Kidney (tissue), 22 donors: ENCODE measurements at places on chromosomes 1 and 21. TPM values are rescaled to one million over a fixed set of nuclear protein-coding genes. Genes with fewer than 3 reads are reported as not detected.
A peak's percentile ranks its signal among the peaks of the same experiment; 100 is the strongest.

DISC1 gene
- 15.9 TPM for total RNA-seq

PRAMEF2 gene
- not detected for total RNA-seq

GRCh38 chr1:101438359-101438758, 201.5 kb downstream of the S1PR1 start:
- H3K36me3 ChIP-seq = no peaks in the 10 kb centered on the region
- H3K27ac ChIP-seq = no peak overlapping the region
- H3K4me3 ChIP-seq = no peak overlapping the region
- DNase-seq = no peak

- H3K27me3 ChIP-seq = no peaks in the 10 kb centered on the region
- DNase-seq = no peak
- no peaks in the 10 kb centered on the region for H3K4me1 ChIP-seq
- H3K4me3 ChIP-seq = no peak overlapping the region
- H3K36me3 ChIP-seq = no peaks in the 10 kb centered on the region
Observed at GRCh38 chr21:37445228-37445627, 78.7 kb downstream of the DYRK1A start.

DNA sequence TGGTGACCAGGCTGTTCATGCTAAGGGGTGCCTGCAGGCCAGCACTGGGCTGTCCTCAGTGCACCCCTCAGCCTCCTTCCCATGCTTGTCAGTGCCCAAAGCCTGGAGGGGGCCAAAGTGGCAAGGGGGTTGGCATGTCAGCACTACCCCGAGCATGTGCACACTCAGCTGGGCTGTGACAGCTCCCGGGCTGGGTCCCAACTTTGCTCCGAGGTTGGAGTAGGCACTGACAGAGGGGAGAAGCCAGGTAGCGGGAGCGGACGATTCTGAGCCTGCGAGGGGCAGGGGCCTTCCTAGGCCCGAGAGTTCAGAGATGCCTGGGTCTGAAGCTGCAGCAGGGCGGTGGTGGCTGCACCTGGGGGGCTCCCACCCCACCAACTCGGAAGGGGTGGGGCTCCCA, 119.0 kb downstream of the MAST2 start:
- no peaks in the 10 kb centered on the region for H3K4me1 ChIP-seq
- H3K4me3 ChIP-seq = no peak overlapping the region
- no peak overlapping the region for H3K27ac ChIP-seq
- no peaks in the 10 kb centered on the region for H3K27me3 ChIP-seq
- no peak for DNase-seq

- H3K4me1 ChIP-seq = no peaks in the 10 kb centered on the region
- H3K27ac ChIP-seq = no peak overlapping the region
- peak; percentile 35 for DNase-seq
- no peak overlapping the region for H3K4me3 ChIP-seq
- H3K27me3 ChIP-seq = no peaks in the 10 kb centered on the region
Observed at GRCh38 chr1:31691951-31692350, 11.9 kb downstream of the COL16A1 start.

GRCh38 chr1:27101054-27101491, 53.9 kb downstream of the SLC9A1 start:
- no peaks in the 10 kb centered on the region for H3K4me1 ChIP-seq
- H3K27ac ChIP-seq = no peak overlapping the region
- H3K27me3 ChIP-seq = no peaks in the 10 kb centered on the region
- no peaks in the 10 kb centered on the region for H3K36me3 ChIP-seq

GRCh38 chr1:4083231-4084047, 183.4 kb upstream of the C1orf174 start:
- no peaks in the 10 kb centered on the region for H3K36me3 ChIP-seq
- no peaks in the 10 kb centered on the region for H3K4me1 ChIP-seq
- no peak overlapping the region for H3K27ac ChIP-seq
- H3K4me3 ChIP-seq = no peak overlapping the region
- no peaks in the 10 kb centered on the region for H3K27me3 ChIP-seq
- DNase-seq = no peak

DNA sequence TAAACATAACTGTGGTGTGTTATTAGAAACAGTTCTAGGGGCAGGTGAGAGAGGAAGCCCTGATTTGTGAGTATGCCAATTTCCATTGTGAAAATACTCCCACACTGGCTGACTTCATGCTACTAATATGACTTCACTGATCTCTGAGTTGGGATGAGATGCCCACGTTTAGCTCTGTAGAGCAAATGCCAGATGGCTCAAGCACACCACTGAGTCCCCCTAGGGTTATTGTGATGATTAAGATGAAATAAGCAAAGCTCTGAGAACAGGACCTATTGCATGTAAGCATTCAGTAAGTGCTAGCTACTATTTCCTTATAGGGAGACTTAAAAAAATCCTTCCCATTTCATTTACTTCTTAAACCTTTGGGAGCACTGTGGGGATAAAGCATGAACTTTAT, 117.6 kb downstream of the CENPF start:
- no peaks in the 10 kb centered on the region for H3K27me3 ChIP-seq
- H3K27ac ChIP-seq = no peak overlapping the region
- H3K4me1 ChIP-seq = no peaks in the 10 kb centered on the region
- H3K4me3 ChIP-seq = no peak overlapping the region

DNA sequence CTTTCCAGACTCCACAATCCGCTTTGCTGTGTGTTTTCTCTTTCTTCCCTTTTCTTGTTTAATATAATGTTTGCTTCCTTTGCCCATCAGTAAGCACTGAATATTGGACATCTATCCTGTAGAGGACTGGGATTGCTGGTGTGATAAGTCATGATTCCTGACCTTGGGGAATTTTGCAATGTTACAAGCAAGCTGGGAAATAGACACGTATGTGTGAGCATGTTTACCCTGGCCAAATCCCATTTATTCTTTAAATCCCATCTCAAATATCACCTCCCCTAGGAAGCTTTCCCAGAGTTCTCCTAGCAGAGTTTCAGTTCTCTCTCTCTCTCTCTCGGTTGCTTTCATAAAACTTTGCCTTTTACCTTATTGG, 155.3 kb downstream of the ROR1 start:
- H3K36me3 ChIP-seq = no peaks in the 10 kb centered on the region
- no peak overlapping the region for H3K27ac ChIP-seq
- no peak for DNase-seq
- H3K4me1 ChIP-seq = no peaks in the 10 kb centered on the region
- H3K27me3 ChIP-seq = no peaks in the 10 kb centered on the region
